CD4-positive, alpha-beta T cell treated with Interleukin-21 for 1 hour (primary cell): ENCODE measurements at places on chromosomes 12 and 14.

DNA sequence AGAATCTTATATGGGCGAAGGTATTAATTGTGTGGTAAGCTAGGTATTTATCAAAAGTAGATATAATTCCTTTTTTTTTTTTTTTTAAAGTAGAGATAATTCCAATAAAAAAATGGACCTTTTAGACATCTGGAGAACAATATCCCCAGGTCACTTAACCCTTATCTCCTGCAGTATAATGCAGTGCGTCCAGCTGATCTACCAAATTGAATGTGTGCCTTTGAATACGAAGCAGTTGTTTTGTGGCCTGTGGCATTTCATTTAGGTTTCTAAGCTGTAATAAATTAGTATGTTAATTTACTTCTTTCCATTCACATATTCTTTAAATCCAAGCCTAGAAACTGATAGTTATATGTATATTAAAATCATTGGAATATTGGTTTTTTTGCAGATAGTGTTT, 3.1 kb downstream of the FUT8 start:
- no peak for DNase-seq

- DNase-seq = no peak
Observed at GRCh38 chr14:79767251-79767650, 444.1 kb downstream of the DIO2 start.

- DNase-seq = no peak
Observed at GRCh38 chr14:96195441-96196081, 9.1 kb upstream of the BDKRB2 start.

DNA sequence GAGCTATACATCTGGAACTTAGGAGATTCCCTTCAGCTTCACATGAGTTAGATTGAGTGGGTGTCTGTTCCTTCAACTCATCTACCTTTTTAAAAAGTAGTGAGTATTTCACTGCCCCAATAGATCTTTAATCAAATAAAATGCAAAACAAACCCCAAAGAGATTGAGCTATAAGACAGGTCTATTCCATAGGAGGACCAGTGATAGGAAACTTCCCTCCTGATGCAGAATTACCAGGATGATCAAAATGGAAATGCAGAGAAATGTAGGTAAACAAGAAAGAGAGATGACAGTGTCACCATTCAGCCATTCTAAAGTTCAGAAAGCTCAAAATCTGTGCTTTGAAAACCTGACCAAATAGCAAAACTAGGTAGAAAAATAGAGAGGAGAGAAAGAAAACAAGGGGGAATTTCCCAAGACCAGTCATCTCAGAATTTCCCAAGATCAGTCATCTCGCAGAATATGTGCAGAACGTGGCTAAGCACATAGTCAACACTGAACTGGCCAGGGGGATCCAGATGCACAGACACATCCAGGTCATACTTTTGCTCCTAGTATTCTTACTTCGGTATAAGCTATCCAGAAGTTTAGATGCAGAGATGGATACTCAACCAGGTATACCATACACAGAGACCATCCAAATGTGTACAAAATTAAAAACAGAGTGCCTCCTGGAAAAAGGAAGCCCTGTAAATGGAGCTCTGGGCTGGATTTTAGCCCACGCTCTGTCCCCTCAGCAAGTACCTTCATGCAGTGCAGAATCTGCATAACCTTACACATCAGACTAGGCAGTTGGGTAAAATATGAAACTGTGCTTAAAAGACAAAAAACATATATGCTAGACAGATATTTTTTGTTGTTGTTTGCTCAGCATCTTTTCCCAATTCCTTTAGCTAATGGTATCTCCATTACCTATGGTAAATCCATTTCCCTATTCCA, 27.4 kb downstream of the SLC41A2 start:
- DNase-seq = no peak

DNA sequence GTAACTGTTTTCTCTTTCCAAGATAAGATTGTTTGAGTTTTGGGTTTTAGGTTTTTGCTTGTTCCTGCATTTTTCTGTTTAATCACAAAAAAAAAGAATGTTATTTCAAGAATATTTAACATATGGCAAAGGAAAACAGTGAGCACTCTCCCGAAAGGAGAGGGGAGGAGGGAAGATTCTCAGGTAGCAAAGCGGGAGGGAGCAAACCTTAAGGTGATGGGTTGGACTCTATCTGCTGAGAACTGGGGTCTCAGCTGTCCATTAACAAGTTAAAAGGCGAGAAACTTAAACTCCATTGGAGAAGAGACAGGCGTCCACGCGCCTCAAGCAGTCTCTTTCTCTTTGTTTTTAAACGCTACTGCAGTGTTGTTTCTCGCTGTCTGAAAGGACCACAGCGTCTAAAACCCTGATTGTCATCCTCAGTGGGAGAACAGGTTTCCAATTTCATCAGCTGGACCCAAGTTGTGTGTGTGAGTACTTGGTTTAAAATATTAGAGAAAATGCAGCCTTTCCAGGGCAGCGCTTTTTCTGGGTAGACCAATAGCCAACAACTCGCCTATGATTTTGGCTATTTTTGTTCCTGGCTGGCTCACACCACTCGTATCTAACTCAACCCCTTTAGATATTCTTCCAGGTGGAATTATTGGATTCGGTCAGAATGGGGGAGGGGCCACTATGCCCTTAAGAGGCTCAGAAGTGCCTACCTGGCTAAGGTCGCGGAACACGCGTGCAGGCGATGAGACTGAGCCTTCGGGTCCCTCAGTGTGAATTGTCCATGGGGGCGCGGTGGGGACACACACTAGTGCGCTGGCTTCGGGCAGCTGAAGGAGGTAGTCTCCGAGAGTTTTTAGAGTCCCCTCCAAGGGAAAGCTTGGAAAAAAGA, 8.2 kb downstream of the SIX1 start:
- DNase-seq = no peak

DNA sequence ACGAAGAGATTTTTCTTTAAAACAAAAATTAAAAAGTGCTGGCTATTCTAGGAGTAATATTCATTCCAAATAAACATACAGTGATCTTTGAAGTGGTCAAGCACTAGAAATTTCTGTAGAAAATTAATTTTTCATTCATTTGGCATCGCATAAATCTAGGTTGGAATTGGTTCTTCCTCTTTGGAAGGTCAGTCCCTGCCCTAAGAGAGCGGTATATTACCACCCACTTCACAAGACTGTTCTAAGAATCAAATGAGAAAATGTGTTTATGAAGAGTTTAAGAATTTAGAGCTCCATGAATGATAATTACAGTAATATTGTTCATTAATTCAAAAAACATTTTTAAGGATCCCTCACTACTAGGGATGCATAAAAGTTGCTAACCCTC, 444 bp upstream of the GEMIN2 start:
- no peak for DNase-seq

GRCh38 chr12:94710933-94711332, 60.6 kb upstream of the TMCC3 start:
- peak; percentile 20 for DNase-seq

GRCh38 chr12:120376009-120376408, 7.0 kb upstream of the MSI1 start:
- no peak for DNase-seq

- DNase-seq = no peak
Observed at GRCh38 chr14:76768671-76769500, 7.6 kb downstream of the VASH1 start.
